ENCODE measurements at places on chromosomes 2 and 18. TPM values are rescaled to one million over a fixed set of nuclear protein-coding genes. Genes with fewer than 3 reads are reported as not detected.

The HDAC4 gene
- total RNA-seq: 42.1 TPM

The RTTN gene
- 25.3 TPM for total RNA-seq

The CYP1B1 gene
- 12.7 TPM for total RNA-seq

The CHRND gene
- total RNA-seq: not detected

The PLGLB1 gene
- 1.1 TPM for total RNA-seq

The CFAP221 gene
- not detected for total RNA-seq

The ICOS gene
- total RNA-seq: 143 TPM

The DYNAP gene
- not detected for total RNA-seq

The CRYBA2 gene
- total RNA-seq: not detected

The RPRM gene
- 0.20 TPM for total RNA-seq

The TAF4B gene
- total RNA-seq: 17.0 TPM

Data from activated T-helper 1 cell treated with anti-CD3 and anti-CD28 coated beads, Interleukin-12 subunit alpha, Interleukin-12 subunit beta, Interleukin-2, Interleukin-4 antibody, amounts not matched to agents 30 ng/mL and 10 ng/mL and 1 ng/mL, durations not matched to agents 14 hours and 24 hours and 36 hours (primary cell).